DMS153 (cell line): ENCODE measurements at places on chromosomes 3 and 15.

- DNase-seq, result no peak
Measured at GRCh38 chr3:49769286-49769915, 16.9 kb downstream of the IP6K1 start.

DNA sequence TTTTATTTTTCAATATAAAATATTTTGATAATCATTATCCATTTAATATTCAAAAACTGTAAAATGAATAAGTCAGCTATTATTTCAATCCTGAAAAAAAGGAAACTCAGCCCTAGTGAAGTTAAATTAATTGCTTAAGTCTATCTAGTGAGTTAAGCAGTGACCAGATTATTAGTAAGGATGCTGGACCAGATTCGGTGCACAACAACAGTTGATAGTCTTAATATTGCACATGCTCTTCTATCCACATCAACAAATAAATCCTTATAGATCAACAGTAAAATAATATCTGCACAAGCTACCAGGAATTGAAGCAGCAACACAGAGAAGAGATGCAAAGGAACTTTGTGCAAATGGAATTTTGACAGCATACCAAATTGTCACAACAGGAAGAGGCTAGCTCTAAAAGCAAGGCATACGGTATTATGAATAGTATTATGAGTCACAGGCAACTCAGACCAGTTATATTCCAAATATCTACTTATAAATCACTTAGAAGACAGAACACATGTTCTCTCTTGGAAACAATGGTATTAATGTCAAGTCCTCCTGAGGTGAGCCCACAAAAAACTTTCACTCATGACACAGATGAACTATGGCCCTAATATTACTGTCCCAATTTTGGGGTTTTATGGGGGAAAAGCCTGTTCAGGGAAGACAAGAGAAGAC, 24.9 kb downstream of the VPS13C start:
- no peak for DNase-seq

DNA sequence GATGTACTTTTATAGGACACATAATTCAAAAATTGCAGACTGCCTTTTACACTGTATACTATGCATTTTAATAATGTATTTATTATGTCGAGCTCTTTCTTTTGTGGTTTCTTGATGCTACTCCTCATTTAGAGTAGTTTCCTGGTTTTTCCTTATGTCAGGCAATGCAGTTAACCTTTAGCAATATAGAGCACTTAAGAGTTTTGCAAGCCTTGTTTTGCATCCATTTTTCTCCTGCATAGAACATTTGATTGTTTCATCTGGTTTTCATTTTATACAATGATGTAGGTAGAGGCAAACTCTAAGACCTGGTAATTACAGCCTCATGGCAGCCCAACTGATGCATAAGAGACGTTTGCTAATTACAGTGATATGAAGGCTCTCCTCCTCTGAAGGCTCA, 86.3 kb downstream of the PDZRN3 start:
- DNase-seq, result no peak

- DNase-seq, result no peak
Measured at GRCh38 chr3:194458131-194458530, 28.7 kb downstream of the ATP13A3 start.

DNA sequence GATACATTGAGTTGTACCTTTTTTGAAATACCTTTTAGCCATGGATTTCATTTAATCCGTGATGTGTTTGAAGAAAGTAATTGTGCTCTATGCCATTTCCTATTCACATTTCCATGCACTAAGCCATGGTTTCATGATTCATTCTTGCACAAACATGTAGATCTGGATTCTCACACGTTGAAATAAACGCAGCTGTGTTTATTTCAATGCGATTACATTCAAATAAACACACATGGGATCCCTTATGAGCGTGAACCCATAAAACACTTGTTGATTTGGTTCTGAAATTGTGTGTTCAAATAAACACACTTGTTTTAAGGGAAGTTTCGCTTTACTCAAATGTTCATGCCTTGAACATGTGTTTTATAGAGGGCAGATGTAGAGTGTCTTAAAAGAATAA, 39.2 kb downstream of the BBX start:
- DNase-seq, result no peak

GRCh38 chr3:177358977-177359592, 161.8 kb upstream of the TBL1XR1 start:
- DNase-seq, result peak; percentile 53

- no peak for DNase-seq
Measured at GRCh38 chr3:155402656-155403055, 109.2 kb upstream of the STRIT1 start.

DNA sequence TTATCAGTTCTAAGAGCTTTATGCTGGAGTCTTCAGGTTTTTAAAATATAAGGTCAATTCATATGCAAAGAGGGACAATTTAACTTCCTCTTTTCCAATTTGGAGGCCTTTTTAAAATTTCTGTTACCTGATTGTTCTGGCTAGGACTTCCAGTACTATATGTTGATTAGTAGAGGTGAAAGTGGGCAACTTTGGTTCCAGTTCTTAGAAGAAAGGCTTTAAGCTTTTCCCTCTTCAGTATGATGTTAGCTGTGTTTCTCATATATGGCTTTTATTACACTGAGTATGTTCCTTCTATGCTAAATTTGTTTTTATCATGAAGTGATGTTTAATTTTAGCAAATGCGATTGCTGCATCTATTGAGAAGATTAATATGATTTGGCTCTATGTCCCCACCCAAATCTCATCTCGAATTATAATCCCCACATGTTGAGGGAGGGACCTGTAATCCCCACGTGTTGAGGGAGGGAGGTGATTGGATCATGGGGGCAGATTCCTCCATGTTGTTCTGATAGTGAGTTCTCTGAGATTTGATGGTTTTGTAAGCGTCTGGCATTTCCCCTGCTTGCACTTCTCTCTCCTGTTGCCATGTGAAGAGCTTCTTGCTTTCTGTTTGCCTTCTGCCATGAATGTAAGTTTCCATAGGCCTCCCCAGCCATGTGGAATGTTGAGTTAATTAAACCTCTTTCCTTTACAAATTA, 33.8 kb downstream of the FAIM start:
- no peak for DNase-seq

DNA sequence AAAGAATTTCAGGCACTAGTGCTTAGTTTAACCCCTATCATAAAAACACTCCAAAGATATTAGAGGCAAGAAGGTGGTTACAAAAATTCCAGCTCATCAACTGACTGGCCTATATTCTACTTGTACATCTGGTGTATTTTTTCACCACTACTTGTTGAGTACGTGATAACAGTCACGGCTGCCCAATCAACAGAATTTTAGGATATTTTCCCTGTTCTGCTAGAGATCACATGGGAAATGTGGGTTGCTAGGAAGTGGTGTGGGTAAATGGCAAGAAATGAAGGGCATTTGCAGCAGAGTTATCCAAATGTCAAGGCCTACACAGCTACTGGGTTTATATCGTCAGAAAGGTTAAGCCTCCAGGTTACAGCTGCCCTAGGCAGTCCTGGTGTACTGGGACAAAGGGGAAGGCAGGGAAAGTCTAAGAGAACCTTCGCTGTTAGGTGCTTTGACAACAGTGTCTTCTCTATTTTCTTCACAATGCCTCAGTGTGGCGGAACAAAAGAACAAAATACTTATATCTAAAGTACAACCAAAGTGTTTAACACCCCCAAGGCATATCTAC, 81.9 kb downstream of the FMN1 start:
- DNase-seq, result no peak

DNA sequence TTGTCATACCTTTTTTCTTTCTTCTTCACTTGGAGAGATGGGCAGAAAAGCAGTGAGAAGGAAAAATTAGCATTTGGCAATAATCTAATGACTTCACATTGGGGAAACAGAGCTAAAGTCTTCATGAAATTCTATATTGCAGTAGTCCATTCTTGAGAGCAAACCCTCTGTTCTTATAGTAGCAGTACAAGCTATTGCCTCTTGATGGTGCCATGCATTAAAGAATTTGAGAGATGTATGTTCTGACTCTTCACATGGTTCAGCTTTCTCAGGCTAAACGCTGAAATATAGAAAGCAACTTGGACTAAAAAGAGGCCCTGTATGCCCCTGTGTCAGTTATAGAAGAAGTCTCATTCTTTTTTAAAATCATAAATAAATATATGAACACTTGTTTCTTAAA, 36.0 kb downstream of the PHLDB2 start:
- peak; percentile 38 for DNase-seq

GRCh38 chr3:71206305-71207165, 377.0 kb downstream of the FOXP1 start:
- no peak for DNase-seq

DNA sequence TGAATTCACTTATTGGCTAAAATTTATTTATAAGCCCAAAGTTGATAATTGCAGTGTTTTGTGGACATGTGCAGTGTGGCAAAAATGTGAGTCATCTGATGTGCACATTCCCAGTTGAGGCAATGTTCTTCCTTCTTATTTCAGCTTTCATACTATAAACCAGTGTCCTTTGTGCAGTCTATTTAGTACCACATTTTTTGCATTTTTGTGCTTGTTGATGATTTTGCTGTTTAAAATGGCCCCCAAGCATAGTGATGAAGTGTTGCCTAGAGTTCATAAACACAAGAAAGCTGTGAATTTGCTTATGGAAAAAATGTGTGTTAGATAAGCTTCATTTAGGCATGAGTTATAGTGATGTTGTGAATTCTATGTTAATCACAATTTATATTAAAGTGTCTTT, 19.4 kb upstream of the IL20RB start:
- DNase-seq, result no peak

- no peak for DNase-seq
Measured at GRCh38 chr3:143628971-143629370, 219.3 kb downstream of the SLC9A9 start.

- DNase-seq, result no peak
Measured at GRCh38 chr3:50128001-50128400, 27.1 kb upstream of the SEMA3F start.

GRCh38 chr15:48602358-48603122, 43.0 kb downstream of the FBN1 start:
- no peak for DNase-seq

DNA sequence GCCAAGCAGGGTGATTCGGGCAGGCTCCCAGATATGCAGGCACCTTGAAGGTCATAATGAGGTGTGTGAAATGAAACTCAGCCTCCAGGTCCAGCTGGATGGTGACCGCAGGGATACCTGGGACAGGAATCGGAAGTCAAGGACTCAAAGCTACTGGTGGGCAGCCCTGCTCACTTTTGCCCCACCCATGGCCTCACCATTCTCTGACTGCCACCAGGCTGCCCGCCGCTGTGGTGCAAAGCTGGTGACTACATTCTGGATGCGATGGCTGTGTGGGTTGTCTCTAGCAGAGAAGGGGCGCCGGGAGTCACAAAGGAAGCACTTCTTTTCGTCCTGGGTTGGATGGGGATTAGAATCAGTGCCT, 795 bp downstream of the LAMB2 start:
- DNase-seq, result no peak

DNA sequence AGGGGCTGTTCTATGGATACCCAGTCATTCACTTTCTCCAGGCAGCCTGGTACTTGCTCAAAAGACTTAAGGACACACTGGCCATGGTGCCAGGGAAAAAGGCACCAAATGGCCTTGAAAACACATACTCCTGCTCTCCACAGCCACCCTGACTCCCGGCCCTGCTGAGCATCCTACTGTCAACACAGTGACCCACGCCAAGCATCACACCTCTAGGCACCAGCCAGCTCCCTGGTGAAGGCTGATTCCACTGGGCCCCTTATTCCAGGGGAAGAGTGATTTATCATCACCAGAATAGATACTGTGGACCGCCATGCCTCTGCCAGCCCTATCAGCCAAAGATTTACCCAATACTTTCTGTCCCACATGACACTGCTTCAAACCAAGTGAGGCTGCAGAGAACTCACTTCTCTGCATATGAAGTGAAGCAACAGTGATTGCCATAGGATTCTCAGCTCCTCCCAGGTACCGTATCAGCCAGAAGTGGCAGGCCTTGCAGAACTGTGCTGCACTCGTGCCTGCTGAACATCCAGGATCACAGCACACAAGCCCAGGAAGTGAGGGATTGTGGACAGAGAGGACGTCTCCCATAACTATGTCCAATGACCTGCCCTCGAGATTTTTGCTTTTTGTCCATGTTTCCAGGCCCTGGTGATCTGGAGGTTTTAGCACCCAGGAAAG, 63.7 kb downstream of the WHAMM start:
- DNase-seq, result no peak

DNA sequence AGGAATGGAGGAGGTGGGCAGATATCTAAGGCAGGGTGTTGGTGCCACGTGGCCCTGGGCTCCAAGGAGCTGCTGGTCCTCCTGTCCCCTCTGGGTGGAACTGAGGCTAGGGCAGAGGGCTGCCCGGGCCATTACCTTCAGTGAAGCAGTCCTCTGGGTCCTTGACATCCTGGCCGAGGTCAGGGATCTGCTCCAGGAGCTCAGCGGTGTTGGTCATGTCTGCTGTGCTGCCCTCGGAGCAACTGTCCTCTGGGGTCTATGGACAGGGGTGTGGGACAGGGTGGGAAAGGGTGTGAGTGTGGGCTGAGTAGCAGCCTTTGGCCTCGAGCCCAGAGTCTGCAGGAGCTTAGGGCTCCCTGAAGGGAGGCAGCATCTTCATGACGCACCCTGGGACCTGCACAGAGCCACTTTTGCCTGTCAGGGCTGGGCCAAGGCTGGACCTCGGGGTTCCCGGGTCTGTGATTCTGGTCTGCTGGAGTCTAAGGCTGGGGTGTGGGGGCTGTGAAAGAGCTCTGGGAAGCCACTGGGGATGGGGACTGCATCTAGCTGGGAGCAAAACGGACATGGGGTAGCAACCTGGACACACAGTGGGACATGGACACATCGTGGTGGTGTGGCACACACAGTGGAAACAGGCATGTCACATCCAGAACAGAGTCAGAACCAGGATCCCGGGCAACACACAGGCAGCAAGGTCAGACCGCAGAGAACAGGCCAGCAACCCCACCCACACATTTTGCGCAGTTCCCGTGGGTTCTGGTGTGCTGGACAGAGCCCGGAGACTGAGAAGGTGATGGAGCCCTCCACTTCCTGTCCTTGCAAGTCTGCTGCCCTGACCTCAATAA, 72.7 kb downstream of the SCN5A start:
- no peak for DNase-seq

GRCh38 chr3:69130689-69131088, 8.3 kb upstream of the LMOD3 start:
- DNase-seq, result no peak

DNA sequence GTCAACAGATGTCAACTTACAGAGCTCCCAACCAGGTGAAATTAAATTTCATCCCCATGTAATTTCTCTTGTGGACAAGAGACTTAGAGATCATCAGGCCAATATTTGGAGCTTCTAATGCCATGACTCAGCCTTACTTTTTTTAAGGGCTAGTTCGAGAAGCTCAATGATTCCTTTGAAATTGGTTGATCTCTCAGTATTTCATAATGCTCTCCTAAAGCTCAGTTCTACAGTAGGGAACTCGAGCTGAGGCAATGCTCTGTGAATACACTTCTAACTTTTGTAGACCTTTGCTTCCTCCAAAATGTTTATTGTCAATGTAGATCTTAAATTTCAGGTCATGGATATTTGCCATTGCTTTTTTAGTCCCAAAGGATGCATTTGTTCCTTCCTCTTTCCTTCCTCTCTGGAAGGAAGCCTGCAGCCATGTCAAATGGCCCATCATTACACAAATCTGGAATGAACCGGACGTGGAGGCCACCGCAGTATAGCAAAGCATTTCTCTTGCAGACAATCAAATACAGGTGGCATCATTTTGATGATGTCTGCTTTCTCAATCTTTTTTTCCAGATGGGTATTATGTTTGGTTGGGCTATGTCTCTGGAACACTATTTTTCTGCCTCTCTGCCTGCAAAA, 28.3 kb downstream of the STARD5 start:
- DNase-seq, result no peak
